ENCODE measurements at places on chromosomes 2 and 18.
A peak's percentile ranks its signal among the peaks of the same experiment; 100 is the strongest.

DNA sequence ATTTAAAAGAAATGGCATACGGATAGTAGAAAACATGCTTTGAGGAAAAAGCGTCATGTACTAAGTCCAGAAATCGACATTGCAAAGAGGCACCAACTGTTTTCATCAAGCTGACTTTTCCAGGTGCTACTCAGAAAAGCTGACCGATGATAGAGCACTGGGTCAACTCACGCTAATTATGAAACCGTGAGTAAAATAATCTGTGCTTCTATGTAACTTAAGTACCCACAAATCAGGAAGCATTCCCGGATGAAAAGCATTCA, 353 bp upstream of the NUP35 start:
- DNase-seq, result no peak

DNA sequence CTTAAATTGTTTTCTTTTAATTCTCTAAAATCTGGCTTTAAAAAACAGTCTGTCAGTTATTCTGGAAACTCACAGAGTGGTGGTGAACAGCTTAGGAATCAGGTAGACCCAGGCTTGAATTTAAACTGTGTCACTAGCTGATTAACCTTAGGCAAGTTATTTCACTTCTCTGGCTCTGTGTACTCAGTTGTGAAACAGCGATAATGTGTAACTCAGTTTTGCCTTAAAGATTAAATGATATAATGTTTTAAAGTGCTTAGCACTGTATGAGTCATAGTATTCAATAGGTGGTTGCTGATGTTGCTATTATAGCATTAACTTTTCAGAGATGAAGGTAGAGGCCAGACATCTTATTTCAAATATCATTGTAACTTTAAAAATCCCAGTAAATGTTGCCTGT, 40.7 kb downstream of the PKP4 start:
- DNase-seq, result peak; percentile 50

GRCh38 chr2:202870431-202871299, 901 bp downstream of the ICA1L start:
- peak; percentile 36 for DNase-seq

DNA sequence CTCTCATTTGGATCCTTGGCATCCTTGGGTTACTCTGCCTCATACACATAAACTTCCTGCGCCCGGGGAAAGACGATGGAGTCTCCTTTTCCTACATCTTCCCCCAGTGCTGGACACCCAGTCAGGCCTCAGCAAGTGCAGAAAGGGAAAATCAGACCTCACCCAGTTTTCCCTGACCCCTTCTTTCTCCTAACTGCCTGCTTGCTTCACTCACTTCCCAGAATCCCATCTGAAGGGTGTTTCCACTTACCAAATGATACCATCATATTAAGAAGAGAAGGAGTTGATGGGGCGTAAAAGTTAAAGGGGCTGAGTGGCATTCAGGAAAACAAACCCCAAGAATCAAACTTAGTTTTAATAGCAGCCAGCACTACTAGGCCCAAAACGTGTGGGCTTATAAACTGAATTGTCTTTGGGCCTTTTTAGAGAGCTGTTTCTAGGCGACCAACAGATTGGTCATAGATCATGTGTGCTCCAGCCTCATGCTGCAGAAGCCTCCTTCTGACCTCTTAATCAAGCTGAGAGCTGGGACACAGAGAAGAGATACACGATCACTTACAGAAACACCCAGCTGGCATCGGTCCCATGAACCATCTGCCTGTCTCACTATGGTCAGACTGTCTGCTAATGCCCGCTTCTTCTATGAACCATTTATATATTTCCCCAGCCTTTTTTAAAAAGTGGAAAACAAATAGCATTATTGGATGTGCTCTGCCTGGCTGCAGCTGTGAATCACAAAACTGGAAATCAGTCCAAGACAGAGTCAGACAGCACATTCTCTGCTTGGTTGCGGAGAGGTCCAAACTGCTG, 165.7 kb upstream of the SLC14A2 start:
- no peak for DNase-seq

DNA sequence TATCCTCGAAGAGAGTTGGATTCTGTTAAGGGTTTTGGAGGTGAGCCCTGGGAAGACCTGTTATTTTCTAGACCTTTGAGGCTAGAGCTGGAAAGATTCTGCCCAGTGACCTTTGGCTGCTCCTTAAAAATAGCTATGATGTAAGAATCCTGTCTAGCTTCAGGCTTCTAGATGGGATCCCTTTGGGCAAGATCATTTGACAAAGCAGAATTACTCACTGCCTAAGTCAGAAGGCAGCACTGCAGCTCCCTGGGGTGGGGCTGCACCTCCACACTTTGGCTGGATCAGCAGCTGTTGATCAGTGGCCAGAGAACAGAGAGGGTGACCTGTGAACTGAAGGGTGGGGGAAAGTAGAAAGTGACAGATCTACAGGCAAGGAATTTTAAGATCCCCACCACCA, 103.8 kb downstream of the ASAP2 start:
- DNase-seq, result peak; percentile 82

GRCh38 chr2:150882751-150883612, 378.7 kb downstream of the RBM43 start:
- DNase-seq, result peak; percentile 7

- DNase-seq, result peak; percentile 91
Observed at GRCh38 chr2:226118471-226119429, 680.9 kb downstream of the IRS1 start.

GRCh38 chr2:27041752-27042151, 9.0 kb downstream of the TMEM214 start:
- DNase-seq, result no peak

DNA sequence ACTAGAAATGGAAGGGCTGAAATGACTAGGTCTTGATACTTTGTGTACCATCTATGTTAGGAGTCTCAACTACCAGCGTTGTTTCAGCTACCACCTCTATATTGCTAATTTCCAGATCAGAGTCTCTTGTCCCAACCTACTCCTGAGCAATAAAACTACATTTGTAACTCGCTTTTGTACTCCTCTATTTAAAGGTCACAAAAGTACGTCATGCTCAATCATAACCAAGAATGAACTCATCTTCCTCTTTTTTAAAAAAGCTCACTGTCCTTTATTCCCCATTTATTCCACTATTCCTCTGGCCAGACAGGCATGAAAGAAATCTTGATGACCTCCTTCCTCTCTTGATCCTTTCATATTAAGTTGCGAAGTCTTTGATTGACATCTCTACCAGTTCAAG, 11.2 kb upstream of the MATN3 start:
- DNase-seq, result no peak

GRCh38 chr2:113700186-113700841, 56.1 kb downstream of the SLC35F5 start:
- DNase-seq, result peak; percentile 15

DNA sequence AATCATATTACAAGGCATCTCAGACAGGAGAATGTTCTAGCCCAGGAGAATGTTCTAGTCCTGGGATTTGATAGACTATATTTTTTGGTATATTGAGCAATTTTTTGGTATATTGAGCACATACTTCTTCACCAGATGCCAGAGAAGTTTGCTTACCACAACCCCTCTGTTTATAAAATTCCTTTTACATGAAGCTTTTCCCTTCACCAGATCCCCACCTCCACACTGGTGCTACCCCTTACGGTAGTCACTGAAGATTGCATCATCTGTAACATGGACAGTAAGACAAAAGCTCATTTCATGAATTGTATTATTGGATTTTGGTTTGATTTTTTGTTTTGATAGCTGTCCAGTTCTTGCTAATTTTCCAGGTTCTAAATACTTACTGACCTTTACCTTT, 7.2 kb upstream of the HNMT start:
- DNase-seq, result peak; percentile 97

DNA sequence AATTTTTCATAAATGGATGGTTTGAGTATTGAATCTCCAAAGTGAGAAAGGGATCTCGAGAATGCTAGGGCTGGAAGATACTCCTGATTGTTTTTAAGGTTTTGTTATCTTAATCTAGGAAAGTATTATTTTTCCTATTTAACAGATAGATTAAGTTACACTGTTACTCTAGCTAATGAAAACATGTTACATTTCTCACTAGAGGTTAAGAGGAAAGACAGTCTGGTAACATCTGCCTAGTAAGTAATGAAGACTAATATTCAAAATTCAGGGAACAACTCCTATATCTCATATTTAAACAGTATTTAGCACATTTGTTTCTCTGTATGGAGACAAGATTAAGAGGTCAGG, 2.0 kb downstream of the GALNT3 start:
- no peak for DNase-seq

Data from IMR-90 (cell line).